Stimulated activated naive CD4-positive, alpha-beta T cell (primary cell): ENCODE measurements at places on chromosomes 12 and 14.
A peak's percentile ranks its signal among the peaks of the same experiment; 100 is the strongest.

- no peak for DNase-seq
Measured at GRCh38 chr12:77204083-77204482, 138.7 kb upstream of the E2F7 start.

- DNase-seq: no peak
Measured at GRCh38 chr12:54870617-54871016, 16.3 kb downstream of the MUCL1 start.

DNA sequence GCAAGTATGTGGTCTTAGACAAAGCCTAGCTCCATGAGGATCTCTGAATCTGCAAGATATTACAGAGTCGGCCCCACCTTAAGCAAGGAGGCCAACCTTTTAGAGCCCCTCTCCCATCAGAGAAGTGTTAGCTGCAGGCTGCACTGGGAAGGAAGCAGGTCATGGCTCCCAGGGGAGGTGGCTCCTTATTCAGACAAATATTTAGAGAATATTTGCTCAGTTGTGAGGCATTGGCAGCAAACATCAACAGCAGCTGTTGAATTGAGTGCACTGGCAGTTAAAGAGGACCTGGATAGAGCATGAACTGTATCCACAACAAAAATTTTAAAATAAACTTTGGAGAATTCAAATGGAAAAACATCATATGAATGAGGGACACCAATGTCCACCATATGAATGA is 44.7 kb downstream of the FSCB start:
- DNase-seq: no peak

GRCh38 chr12:123094349-123095077 is 56.4 kb downstream of the PITPNM2 start:
- no peak for DNase-seq

GRCh38 chr12:106645465-106646330 is 62.9 kb downstream of the RFX4 start:
- no peak for DNase-seq

DNA sequence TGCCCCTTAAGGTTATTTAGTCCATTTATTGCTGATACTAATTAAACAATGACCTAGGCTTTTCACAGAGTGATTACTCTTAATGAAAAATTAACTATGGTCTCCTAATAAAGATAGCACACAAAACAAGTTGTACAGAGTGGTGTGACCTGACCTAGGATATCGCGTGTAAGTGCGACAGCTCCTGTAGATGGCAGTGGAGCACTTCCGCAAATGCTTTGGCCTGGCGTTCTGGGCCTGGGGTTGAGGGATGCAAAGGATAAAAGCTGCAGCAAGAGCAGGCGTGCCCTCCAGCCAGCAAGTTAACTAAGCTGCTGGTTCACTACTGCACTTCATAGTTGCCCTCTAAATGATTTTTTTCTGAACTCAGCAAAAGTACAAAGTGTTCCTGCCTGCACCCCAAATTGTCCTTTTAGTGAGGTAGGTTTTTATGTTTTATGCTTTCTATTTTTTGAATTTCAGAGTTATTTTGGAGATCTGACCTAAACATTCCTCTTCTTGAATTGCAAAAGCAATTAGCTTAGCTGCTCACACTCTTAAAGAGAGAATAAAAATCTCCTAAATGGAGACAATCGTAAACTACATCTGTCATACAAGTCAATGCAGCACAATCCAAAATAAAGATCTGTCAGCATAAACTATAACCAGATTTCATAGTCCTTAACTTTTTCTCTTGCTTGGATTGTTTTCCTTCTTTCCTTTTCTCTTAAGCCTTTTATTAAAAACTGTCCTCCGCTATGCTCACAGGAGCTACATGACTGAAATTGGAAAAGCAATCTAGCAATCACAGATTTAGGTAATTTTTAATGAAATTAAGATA is 379.6 kb downstream of the LRIG3 start:
- no peak for DNase-seq

- no peak for DNase-seq
Measured at GRCh38 chr12:94429633-94430032, 30.0 kb downstream of the CEP83 start.

DNA sequence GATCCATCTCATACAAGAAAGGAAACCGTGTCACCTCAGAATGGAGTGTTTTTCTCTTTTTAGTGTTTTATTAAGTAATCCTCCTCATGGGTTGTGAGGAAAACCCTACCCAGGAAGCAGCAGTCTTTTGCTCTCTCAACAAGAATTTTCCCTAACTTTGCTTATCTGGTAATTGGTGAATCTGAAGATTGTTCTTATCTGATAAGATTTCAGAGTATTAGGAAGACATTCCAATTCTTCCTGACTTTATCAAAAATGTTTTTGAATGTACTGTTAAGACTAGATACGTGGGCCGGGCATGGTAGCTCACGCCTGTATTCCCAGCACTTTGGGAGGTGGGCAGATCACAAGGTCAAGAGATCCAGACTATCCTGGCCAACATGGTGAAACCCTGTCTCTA is 86.0 kb downstream of the PHLDA1 start:
- DNase-seq: no peak

GRCh38 chr12:6584293-6584692 is 16.2 kb upstream of the NOP2 start:
- no peak for DNase-seq

DNA sequence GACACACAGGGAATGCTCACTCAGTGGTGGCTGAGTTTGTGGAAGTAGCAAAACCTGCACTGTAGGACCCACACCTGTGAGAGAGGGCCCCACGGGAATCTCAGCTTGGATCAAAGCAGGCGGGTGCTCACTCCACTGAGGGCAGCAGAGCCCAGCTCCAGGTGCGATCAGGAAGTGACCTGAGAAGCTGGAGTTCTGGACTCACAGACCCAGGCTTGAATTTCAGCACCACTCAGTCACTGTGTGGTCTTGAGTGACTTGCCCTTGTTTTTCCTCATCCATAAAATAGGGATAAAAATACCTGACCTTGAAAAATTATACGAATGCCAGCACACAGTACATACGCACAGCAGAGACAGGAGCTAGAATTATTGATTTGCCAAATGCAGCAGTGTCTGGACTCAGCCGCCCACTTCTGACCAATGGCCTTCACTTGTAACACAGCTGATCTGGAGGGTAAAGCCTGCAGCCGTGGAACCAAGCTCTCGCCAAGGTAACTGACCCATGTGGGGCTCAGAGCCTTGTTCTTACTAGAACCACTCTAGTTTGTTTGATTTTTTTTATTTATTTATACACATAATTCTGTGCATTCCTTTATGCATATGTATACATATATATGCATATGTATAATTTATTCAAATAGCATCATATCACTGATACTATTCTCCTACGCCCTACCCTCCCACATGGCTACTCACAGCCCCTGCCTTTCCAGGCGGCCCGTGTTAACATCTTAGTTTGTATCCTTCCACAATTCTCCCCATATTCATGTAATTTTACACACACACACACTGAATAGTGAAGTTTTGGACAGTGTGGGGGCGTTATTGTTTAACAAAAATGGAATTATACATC is 53.9 kb downstream of the DPF3 start:
- DNase-seq: no peak

DNA sequence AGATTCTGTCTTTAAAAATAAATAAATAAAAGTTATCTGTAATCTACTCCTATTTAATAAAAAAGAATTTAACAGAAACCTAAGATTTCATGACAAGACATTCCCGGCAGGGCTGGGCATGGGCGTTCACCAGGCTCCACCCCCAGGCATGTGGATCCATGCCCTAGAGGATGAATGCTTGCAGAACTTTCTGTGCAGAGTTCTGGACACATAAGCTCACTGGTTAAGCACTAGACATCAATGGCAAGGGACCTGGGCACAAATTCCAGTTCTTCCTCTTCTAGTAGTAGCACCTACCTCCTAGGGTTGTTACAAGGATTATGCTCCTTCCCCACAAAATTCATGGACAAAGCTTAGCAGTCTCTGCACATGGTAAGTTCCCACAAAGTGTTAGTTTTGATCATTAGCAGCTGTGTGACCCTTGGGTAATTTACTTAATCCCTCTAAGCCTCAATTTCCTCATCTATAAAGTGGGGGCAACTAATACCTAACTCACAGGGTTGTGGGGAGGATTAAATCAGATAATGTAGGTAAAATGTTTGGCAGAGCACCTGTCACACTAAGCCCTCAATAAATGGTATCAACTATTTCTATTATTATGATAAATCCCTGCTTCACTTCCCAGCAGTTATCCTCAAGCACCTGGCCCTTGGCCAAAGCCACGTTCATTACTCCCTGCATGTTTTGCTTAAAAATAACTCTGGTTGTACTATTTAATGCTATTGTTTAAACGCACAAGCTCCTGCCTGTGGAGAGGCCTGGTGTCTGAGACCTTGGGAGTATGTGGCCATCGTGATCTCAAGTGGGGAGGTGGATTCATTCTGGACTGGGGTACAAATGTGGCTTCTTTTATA is 9.8 kb downstream of the GALNT6 start:
- no peak for DNase-seq

- no peak for DNase-seq
Measured at GRCh38 chr14:101001311-101002069, 98.0 kb upstream of the RTL1 start.

DNA sequence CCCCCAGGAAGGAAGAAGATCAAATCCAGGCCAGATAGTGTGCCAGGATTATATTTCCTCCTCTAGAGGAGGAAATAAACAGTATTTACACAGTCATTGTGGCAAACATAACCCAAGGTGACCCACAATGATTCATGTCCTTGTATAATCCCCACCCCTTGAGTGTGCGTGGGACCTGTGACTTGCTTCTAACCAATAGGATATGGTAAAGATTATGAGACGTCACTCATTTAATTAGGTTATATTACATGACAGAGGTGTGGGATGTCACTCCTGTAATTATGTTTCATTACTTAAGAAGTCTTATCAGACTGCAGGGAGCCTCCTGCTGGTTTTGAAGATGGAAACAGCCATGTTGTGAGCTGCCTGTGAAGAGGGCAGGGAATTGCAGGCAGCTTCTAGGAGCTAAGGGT is 12.2 kb upstream of the CATSPERB start:
- DNase-seq: no peak

DNA sequence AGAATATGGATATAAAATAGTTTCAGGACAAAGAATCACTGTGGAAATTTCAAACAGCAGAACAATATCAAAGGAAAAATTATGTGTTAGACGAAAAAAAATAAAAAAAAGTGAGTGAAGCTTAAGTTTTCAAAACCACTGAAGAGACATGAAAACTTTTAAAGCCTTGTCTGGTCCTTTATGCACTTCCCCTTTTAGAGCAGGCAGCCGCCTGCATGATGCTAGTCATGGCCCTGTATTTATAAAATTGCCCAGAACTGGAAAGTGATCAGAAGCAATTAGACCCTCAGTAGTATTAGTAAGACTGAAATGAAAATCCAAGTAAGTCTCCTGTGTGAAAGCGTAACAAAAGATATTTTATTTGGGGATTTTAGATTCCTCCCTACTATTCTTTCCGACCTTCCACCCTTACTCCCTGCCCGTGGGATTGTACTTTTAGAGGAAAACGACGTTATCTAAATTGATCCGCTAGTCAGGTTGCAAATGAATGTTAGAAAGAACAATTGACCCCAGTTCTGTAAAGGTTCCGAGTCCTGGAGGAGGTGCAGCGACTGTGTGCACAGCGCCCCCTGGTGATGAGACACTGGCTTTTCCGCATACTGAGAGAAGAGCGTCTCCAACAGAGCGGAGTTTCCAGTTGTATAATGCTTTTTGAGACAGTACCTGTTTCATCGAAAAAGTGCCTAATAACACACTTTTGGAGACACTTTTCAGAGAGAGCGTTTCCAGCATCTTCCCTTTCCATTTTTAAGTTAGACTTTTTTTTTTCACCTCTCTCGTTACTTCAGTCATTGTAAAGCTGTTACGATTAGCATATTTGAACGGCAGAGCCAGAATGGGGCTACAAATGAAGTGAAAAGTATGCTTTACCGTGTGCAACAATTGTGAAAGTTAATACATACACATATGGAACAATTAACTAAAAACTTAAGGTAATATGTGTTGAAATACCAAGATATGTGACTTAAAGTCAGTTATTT is 12.4 kb downstream of the MGST1 start:
- DNase-seq: no peak

- DNase-seq: no peak
Measured at GRCh38 chr12:81330480-81330879, 252.6 kb downstream of the ACSS3 start.

DNA sequence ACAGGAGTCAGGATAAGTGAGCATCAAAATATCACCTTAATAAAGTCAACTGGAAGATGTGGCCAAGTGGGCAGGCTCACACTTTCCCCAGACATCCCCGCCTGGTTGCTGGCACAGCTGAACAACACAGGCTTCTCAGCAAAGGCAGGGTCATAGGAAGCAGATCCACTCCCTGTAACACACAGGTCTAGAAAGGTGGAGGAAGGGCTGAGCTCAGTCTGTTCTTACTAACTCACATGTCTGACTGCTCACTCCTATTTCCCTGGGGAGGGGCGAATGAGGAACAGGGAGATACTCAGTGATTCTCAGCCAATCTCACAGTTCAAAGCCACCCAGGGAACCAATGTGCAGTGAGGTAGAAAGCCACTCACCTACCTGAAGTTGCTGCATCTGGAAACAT is 45.0 kb upstream of the AMN1 start:
- peak; percentile 6 for DNase-seq

DNA sequence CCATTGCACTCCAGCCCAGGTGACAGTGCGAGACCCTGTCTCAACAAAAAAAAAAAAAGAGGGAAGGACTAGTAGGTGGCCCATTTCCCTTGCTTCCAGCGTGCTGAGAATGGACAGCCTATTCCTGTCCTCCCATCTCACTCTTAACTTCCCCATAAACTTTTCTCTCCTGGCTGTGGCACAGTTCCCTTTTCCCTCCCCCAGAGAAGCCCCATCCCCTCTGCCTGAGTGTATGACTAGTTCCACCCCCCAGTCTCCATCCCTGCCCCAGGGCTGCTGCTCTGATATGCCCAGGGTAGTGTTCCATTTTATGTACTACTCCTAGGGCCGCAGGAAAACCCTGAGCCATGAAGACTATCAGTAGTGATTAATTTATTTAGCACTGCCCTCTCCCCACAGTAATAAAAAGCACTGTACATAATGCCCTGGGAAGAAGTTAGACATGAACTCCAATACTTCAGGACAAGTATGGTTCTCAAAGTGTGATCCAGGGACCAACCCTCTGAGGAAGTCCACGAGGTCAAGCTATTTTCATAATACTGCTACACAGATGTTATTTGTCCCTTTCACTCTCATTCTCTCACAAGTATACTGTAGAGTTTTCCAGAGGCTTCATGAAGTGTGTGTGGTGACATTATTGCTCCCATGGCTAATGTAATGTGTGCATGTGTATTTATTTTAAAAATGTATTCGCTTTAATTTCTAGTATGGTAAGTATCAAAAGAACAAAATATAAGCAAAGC is 11.5 kb upstream of the CHD4 start:
- no peak for DNase-seq

- no peak for DNase-seq
Measured at GRCh38 chr12:120836114-120836684, 68.0 kb downstream of the SPPL3 start.

DNA sequence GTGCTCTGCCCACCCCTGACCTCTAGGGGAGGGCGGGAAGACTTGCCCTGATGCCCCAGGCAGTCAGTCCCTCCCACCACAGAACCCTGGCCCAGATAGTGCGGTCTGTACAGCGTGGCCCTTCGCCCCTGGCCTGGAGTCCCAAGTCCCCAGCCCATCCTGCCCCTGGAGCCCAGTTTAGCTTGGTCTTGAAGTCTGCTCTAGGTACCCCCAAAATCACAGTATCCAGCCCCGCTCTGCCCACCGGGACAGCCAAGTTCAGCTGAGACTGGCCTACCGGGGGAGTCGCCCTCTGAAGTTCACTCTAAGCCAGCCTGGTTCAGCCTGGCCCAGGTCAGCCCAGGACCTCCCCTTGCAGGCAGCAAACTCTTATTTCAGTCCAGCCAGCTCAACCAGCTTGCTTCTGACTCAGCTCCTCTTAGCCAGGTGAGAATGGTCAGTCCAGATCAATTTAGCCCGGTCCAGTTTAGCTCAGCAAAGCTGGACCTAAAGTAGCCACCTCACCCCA is 75.9 kb downstream of the TMEM121 start:
- no peak for DNase-seq
